ENCODE measurements at places on chromosomes 11 and 22. TPM values are rescaled to one million over a fixed set of nuclear protein-coding genes. Genes with fewer than 3 reads are reported as not detected.

DNA sequence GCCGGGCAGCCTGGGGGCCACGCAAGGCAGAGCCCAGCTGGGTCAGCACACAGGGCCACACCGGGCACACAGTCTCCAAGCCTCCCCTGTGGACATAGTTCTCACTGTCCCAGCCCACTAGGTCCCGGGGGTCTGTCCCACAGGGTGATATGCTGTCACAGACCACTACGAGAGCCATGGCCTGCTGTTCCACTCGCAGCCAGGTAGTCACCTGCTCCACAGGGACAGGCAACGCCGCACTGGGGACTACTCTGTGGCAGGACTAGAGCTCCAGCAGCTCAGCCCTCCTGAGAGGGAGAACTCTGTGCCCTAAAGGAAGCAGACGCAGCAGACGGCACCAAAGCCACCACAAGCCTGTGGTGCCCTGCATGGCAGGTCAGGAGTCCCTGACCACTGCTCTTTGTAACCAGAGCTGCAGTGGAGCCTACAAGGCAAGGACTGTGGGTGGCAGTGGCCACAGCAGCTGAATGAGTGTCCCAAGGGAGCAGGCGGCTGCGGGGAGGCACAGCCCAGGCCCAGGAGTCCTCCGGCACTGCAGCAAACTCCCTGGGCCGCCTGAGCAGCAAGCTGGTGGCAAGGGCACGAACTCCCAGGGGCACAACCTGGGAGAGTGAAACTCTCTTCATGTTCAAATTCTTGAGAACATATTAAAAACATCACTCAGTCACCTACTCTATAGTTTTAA lies 171.2 kb upstream of the GRK3 start:
- peaks cover 3% of the 10 kb centered on the region for H3K4me1 ChIP-seq
- no peaks in the 10 kb centered on the region for H3K27me3 ChIP-seq
- no peaks in the 10 kb centered on the region for H3K36me3 ChIP-seq
- H3K27ac ChIP-seq: no peak overlapping the region
- no peak overlapping the region for H3K4me3 ChIP-seq
- no peak for DNase-seq

DNA sequence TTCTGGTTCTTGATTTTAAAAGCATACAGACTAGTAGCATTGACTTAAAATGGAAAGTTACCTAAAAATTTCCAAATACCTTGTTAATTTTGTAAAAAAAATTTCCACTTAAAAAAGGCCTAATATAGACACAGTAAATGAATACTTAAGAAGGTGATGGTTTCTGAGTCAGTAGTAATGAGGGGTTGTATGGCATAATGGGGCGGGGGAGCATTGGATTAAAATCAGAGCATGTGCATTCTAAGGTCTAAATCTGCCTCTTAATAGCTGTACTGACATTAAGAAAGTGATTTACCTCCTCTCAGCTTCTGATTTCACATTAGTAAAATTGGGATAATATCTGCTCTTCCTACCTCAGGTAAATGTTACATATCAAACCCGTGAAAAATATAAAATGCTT lies 446.5 kb downstream of the AASDHPPT start:
- H3K4me1 ChIP-seq: no peaks in the 10 kb centered on the region
- no peaks in the 10 kb centered on the region for H3K36me3 ChIP-seq
- no peak for DNase-seq
- no peak overlapping the region for H3K4me3 ChIP-seq
- H3K27me3 ChIP-seq: no peaks in the 10 kb centered on the region

GRCh38 chr22:42895087-42895486 lies 38.0 kb upstream of the ARFGAP3 start:
- DNase-seq: no peak
- H3K27ac ChIP-seq: peak overlapping the region; percentile 84
- no peak overlapping the region for H3K4me3 ChIP-seq
- peaks cover 76% of the 10 kb centered on the region for H3K4me1 ChIP-seq
- no peaks in the 10 kb centered on the region for H3K27me3 ChIP-seq
- H3K36me3 ChIP-seq: peaks cover 24% of the 10 kb centered on the region

DNA sequence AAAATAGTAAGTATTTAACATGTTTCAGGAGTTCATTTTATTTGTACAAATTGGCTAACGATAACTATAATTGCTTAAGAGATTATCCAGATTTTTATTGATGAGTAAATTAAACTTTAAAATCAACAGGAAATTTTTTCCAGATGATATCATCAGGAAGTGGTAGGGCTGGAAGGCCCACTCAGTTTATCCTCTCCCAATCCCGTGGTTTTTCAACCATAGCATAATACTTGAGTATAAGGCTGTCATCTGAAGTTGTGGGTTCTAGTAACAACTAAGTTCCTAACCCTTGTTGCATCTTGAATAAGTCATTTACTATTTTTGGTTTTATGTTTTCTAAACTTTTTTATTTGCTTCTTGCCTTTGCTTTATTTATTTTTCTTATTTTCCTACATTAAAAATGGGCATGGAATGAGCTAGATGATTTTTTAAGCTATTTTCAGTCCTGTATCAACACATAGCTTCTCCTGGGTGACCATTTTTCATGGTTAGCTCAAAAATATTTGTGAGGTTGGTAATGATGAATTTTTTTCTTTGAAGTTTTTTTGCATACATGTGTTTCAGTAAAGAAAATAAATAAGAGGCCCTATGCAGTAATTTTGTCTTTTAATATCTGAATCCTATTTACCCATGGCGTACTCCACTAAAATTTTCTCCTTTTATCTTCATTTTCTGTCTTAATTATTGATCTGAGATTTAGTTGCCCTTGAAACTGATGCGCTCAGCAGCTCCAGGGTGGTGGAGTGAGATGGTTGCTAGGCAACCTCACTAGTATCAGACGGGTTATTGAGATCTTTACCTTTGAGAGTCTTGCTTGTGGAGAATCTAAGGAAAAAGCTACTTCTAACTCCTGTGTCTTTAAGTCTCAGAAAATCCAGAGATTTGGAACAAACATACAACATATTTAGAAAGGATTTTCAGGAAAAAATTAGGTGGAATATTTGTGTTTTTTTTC lies 452.0 kb upstream of the CCDC179 start:
- H3K4me1 ChIP-seq: no peaks in the 10 kb centered on the region
- DNase-seq: no peak
- no peak overlapping the region for H3K27ac ChIP-seq
- H3K36me3 ChIP-seq: no peaks in the 10 kb centered on the region
- H3K27me3 ChIP-seq: no peaks in the 10 kb centered on the region

- H3K27me3 ChIP-seq: no peaks in the 10 kb centered on the region
- no peak overlapping the region for H3K4me3 ChIP-seq
- DNase-seq: no peak
- H3K27ac ChIP-seq: no peak overlapping the region
- H3K36me3 ChIP-seq: no peaks in the 10 kb centered on the region
- H3K4me1 ChIP-seq: no peaks in the 10 kb centered on the region
These were observed 291.8 kb upstream of the DDI1 start for GRCh38 chr11:103744496-103745153.

DNA sequence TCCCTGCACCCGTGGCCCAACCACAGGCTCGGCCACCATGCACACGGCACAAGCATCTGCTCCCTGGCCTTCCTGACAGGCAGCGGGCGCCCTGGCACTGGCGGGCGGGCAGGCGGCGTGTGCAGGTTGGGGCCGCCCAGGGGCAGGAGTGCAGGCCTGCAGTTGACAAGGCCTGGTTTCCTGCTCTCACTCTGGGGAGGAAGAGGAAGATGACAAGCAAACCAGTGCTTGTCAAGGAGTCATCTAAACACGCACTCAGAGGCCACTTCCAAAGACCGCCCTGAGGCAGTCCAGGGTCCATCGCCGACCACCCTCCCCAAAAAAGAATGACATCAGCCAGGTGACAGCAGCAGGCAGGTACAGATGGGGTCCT lies 65.3 kb upstream of the LINC01488 start:
- peaks cover 40% of the 10 kb centered on the region for H3K4me1 ChIP-seq
- DNase-seq: no peak
- H3K27me3 ChIP-seq: no peaks in the 10 kb centered on the region

GRCh38 chr11:17585911-17586695 lies 39.0 kb downstream of the OTOG start:
- DNase-seq: no peak
- H3K36me3 ChIP-seq: no peaks in the 10 kb centered on the region
- peaks cover under 1% of the 10 kb centered on the region for H3K27me3 ChIP-seq

DNA sequence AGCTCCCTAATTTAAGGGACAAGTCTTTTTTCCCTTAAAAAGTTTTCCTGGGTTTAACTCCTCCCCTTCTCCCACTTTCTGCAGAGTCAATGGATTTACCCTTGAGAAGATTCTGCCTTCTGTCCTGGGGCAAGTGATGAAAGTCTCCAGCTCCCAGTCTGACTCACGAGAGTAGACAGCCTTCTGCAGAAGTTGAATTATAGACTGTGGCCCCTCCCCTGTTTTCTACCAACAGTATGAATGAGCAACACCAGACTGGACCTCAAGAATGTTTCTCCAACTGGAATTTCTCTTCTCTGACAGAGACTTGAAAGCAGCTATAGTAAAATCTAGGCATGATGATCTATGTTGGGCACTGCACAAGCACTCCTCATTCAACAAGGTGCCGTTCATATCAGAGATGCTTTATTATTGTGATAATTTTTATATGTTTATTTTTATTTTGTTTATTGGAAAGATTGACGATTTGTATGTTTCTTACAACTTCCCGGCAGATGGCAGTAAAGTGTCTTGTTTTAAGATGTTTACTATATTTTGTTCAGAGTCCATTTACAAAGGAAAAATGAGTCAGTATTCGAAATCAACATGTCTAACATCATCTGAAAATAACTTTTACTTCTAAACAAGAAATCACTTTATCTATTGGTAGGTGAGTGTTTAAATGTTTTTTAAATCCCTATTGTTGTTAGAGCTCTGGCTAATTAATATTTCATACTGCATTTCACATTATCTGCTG lies 56.6 kb downstream of the LMO2 start:
- H3K27me3 ChIP-seq: peaks cover 6% of the 10 kb centered on the region
- DNase-seq: no peak
- H3K36me3 ChIP-seq: no peaks in the 10 kb centered on the region
- H3K27ac ChIP-seq: no peak overlapping the region

- H3K4me3 ChIP-seq: no peak overlapping the region
- H3K4me1 ChIP-seq: peaks cover 5% of the 10 kb centered on the region
- H3K27ac ChIP-seq: no peak overlapping the region
- H3K27me3 ChIP-seq: peaks cover 35% of the 10 kb centered on the region
- no peaks in the 10 kb centered on the region for H3K36me3 ChIP-seq
These were observed 4.8 kb downstream of the PKP3 start for GRCh38 chr11:398826-399225.

DNA sequence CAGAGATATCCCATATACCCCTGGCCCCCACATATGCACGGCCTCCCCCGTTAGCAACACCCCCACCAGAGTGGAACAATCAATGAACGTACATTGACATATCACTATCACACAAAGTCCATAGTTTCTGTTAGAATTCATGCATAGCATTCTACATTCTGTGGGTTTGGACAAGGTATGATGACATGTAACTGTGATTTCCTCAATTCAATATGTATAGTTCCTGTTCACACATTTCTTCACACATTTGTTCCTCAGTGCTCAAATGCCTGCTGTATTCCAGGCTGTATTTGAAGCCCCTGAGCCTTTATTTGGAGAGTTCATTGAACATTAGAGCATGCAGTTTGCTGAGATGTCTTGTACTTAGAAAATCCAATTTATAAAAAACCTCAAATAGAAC lies 69.9 kb downstream of the PTPRJ start:
- H3K4me3 ChIP-seq: no peak overlapping the region
- no peak for DNase-seq
- H3K36me3 ChIP-seq: no peaks in the 10 kb centered on the region

- peaks cover 11% of the 10 kb centered on the region for H3K36me3 ChIP-seq
- peaks cover 28% of the 10 kb centered on the region for H3K4me1 ChIP-seq
- H3K4me3 ChIP-seq: no peak overlapping the region
These were observed 2.9 kb upstream of the PNPLA2 start for GRCh38 chr11:815675-816432.

- H3K4me1 ChIP-seq: peaks cover 74% of the 10 kb centered on the region
- no peaks in the 10 kb centered on the region for H3K27me3 ChIP-seq
- H3K36me3 ChIP-seq: no peaks in the 10 kb centered on the region
- no peak overlapping the region for H3K4me3 ChIP-seq
These were observed 31.8 kb upstream of the FCHSD2 start for GRCh38 chr11:73173755-73174494.

GRCh38 chr11:57345555-57346211 lies 7.5 kb downstream of the P2RX3 start:
- no peaks in the 10 kb centered on the region for H3K36me3 ChIP-seq
- H3K4me1 ChIP-seq: no peaks in the 10 kb centered on the region
- H3K27ac ChIP-seq: no peak overlapping the region
- H3K4me3 ChIP-seq: no peak overlapping the region
- peak; percentile 42 for DNase-seq

- no peaks in the 10 kb centered on the region for H3K36me3 ChIP-seq
- no peaks in the 10 kb centered on the region for H3K4me1 ChIP-seq
- DNase-seq: no peak
These were observed 16.9 kb upstream of the SPTY2D1 start for GRCh38 chr11:18650859-18651557.

DNA sequence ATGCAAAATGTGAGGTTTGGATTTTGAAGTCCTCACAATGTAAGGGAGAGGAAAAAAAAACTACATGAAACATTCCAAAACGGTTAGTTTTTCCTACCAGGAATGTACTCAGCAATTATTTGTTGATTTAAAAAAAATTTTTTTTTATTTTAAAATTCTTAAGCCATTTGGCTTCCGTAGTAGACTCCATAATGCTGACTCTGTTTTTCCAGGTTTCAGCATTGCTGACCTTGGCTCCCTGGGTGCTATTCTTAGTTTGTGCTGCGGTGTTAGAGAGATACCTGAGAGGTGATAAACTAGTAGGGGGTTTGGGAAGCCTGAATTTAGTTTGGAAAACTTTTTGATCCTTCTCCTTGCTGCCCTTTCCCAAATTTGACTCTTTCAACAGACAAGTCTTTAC lies 10.6 kb downstream of the STT3A start:
- DNase-seq: no peak
- no peak overlapping the region for H3K4me3 ChIP-seq
- peaks cover 5% of the 10 kb centered on the region for H3K4me1 ChIP-seq

MYO7A gene
- 2.1 TPM for total RNA-seq

POU2F3 gene
- total RNA-seq: 0.15 TPM

CFAP300 gene
- not detected for total RNA-seq

ACR gene
- not detected for total RNA-seq

MRGPRE gene
- total RNA-seq: 0.89 TPM

OR4D5 gene
- total RNA-seq: not detected

CRYAB gene
- total RNA-seq: 8,011 TPM

MPEG1 gene
- total RNA-seq: 5.7 TPM

H19 gene
- total RNA-seq: 350 TPM

LRRC51 gene
- total RNA-seq: 3.8 TPM

KCNK4 gene
- not detected for total RNA-seq

APOBEC3H gene
- not detected for total RNA-seq

Data from heart right ventricle (tissue), 16 donors.